ENCODE measurements at places on chromosomes 11 and 22.

- no peak for DNase-seq
Observed at GRCh38 chr11:82494988-82495432, 238.7 kb downstream of the FAM181B start.

DNA sequence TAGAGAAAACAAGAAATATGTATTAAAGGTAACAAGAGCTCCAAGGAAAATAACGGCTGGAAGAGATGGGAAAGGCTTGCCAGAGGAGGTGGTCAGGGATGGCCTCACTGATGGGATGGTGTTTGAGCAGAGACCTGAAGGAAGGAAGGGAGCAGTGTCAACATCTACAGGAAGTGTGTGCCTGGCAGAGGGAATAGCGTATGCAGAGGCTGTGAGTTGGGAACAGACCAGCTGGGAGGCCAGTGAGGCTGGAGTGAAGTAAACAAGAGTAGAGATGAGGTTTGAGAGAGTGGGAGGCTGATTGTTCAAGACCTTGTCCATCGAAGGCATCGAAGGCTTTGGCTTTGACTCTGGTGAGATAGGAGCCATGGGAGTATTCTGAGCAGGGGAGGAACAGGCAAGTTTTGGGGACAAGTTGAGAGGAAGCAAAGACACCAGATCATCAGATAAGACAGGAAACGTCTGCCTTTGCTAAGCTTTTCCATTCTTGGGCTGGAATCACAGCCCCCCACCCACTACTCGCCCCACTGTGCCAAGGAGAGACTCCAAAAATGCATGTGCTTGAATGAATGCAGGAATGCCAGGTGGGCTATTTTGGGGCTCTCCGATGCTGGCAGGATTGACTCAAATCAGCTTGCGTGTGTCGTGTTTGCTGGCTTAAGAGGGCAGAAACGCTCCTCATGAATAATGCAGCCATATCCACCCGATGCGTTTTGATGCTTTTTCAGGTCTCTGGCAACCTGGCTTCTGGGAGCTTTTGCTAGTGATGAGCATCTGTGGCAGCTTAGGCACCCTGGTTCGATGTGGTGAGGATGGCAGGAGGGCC is 7.2 kb downstream of the SGSM1 start:
- no peak for DNase-seq

GRCh38 chr11:91219535-91219934 is 996.7 kb upstream of the CHORDC1 start:
- no peak for DNase-seq

DNA sequence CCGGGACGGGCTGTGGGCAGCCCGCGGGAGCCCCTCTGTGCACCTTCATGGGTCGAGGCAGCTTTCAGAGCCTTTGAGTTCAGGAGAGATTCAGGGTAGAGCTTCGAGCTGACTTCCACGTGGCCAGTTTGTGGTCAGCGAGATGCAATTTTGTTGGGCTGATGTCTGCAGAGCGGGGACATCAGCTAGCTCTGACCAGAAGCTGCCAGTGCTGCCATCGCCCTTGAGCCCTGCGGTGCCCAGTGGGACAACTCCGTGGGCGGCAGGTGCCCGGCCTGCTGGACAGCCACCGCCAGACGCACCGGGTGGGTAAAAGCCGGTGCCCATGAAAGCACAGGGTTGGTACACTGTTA is 719 bp downstream of the TALDO1 start:
- no peak for DNase-seq

- DNase-seq: peak; percentile 66
Observed at GRCh38 chr11:117822074-117823033, 2.2 kb downstream of the FXYD2 start.

DNA sequence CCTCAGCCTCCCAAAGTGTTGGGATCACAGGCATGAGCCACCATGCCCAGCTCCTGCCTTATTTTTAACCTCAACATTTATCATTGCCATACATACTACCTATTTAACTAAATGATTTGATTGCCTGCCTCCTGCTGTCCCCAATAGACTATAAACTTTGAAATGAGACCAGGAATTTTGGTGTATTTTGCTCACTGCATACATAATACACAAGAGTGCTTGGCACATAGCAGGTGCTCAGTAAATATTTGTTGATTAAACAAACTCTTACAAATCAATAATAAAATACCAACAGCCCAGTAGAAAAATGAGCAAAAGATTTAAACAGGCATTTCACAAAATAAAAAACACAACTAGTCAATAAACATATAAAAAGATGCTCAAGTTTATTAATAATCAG is 49.5 kb upstream of the PHF21A start:
- no peak for DNase-seq

- DNase-seq: no peak
Observed at GRCh38 chr11:68661014-68661413, 23.3 kb upstream of the GAL start.

DNA sequence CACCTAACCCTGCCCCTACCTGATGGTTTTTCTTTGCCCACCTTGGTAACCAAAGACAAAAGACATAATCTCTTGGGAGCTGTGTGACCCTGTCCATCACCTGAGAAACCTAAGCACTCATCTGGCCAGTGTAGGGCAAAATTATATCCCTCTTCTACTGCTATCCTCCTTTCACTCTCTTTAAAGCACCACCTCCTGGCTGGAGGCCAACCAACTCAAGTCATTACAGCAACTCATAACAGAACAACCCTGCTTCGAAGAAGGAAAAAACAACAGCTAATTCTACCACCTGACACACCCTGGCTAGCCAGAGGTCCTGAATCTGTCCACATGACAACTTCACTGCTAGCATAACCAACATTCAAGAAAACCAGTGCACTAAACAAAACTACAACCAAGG is 45.5 kb downstream of the GAS2 start:
- DNase-seq: no peak

GRCh38 chr11:45237711-45238315 is 48.3 kb downstream of the SYT13 start:
- no peak for DNase-seq

GRCh38 chr11:111395749-111396148 is 16.7 kb upstream of the POU2AF1 start:
- no peak for DNase-seq

DNA sequence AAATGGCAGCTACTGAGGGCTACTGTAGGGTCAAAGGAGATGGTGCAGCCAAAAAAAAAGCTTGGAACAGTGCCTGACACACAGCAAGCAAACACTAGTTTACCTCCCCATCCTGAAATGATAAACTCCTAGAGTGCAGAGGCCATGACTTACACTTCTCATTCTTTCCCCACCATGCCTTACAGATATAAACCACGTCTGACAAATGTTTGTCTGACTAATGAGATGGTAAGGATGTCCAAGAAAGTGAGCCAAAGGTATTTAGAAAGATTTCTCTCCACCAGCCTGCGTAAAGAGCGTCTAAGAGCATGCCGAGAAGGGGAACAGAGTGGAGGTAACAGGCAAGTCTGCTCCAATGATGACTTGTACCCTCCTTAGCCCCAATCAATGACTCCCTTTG is 99.0 kb downstream of the LARGE1 start:
- no peak for DNase-seq

DNA sequence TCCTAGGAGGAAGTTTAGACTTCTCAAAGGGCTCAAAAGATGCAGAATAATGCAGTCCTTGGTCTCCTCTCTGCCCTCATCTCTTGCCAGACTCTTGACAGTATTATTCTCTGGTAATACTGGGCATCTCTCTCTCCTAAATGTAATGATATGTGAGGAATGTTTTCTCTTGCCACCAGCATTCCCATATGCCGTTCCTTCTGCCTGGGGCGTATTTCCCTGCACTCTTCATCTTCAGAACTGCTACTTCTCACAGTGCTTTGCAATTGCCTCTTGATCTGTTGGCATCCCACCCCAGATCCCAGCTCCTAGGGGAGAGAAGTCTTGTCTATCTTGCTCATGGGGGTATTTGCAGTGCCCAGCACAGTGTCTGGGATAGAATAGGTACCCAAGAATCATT is 107.4 kb downstream of the RASSF10 start:
- no peak for DNase-seq

DNA sequence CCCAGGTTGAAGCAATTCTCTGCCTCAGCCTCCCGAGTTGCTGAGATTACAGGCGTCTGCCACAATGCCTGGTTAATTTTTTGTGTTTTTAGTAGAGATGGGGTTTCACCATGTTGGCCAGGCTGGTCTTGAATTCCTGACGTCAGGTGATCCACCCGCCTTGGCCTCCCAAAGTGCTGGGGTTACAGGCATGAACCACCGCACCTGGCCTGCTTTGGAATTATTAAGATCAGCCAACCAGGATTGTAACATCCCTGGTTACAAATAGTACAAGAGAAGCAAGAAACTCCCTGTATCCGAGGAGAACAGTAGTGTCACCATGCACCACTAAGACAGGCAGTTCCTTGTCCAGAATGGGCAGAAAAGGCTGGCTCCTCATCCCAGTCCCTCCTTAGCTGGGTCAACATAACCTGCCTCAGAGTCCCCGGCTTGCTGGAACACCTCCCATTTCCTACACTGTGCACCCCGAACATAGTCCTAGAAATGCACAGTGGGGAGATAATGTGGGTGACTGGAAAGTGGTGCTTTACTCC is 77.2 kb upstream of the INCENP start:
- DNase-seq: no peak

- no peak for DNase-seq
Observed at GRCh38 chr22:24695561-24696511, 78.7 kb downstream of the PIWIL3 start.

DNA sequence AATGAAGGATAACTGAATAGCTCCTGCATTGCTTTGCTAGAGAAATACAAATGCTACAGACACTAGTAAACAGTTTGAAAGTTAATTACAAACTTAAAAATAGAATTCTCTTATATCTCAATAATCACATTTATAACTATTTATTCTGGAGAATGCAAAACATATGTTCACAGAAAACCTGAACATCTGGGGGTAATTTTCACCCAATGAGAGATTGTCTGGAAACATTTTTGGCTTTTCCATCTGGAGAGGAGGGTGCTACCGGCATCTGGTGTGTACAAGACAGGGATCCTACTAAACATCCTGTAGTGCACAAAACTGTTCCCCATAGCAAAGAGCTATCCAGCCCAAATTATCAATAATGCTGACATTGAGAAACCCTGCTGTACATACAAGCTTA is 378.4 kb upstream of the CHORDC1 start:
- DNase-seq: no peak

DNA sequence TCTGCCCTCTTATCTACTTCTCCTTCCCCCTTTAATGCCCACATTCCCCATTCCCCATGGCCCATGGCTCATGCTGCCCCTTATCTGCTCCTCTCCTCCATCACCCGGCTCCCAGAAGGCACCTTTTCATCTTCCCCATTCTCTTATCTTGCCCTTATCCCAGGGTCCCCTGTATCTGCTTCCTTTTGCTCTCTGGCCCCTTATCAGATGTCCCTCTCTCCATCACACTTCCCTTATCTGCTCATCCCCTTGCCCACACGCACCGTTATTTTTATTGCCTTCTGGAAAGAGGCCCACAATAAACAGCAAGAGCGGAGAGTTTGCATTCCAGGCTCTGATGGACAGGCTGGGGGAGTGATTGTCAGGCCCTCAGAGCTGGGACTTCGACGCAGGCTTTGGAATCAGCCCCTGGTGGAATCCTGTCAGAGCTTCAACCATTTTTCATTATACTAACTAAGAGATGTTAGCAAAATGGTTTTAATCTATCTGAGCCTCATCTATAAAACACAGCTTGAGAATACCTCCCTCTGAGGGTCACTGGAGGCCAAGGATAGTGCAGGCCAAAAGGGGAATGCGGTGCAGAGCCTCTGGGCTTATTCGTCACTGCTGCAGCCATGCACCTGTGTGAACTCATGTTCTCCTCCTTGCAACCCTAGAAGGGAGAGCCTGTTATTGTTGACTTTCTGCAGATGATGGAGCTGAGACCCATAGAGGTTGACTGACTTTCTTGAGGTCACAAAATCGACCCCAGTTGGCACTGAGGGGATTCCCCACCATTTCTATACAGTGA is 37.0 kb upstream of the LRRC55 start:
- DNase-seq: no peak

- DNase-seq: no peak
Observed at GRCh38 chr22:47168441-47168840, 406.0 kb downstream of the TBC1D22A start.

GRCh38 chr11:114272311-114272710 is 23.9 kb upstream of the NNMT start:
- DNase-seq: no peak

GRCh38 chr11:62402960-62403730 is 15.7 kb upstream of the SCGB1A1 start:
- no peak for DNase-seq

GRCh38 chr22:39349506-39349966 is 255 bp upstream of the SYNGR1 start:
- DNase-seq: peak; percentile 24

GRCh38 chr22:39907605-39908097 is 6.8 kb downstream of the GRAP2 start:
- DNase-seq: no peak

GRCh38 chr11:111797145-111797581 is 31.0 kb upstream of the PPP2R1B start:
- DNase-seq: no peak

DNA sequence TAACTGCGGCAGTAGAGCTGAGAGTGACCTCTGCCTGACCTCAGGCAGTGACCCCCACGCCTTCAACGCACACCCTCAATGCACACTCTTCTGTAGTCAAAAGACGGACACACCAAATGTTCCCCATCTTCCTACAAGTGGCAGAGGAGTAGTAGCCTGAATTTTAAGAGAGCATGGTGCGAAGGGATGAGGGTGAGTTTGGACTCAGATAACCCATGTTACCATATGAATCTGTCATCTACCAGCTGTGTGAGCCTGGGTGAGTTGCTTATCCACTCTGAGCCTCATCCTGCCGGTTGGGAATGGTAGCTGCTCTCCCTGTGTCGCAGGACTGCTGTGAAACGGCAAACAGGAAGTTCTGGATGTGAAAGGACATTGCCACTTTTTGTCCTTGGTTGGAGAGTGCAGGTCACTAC is 20.6 kb upstream of the ROBO3 start:
- no peak for DNase-seq

- DNase-seq: no peak
Observed at GRCh38 chr11:102319544-102319943, 2.3 kb downstream of the BIRC3 start.

DNA sequence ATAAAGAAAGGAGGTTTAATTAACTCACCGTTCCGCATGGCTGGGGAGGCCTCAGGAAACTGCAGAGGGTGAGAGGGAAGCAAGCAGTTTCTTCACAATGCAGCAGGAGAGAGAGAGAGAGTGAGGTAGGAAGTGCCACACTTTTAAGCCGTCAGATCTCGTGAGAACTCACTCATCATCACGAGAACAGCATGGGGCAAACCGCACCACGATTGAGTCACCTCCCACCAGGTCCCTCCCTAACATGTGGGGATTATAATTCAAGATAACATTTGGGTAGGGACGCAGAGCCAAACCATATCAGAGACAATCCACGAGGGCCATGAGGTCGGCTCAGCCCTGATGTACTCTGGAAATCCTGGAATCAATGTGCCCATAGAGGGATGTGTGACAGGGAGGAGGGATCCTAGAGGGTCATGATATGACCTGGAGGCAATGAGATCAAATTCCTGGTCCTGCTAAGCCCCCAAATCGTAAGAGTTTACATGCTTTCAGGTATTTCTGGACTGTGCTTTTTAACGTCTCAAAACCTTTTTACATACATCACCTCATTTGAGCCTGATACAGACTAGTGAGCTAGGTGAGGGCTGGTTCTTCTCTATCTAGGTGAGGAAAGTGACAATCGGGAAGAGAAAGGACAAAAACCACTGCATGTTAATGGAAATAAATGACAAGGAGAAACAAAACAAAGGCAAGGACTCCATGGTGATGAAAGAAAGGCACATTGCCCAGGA is 19.5 kb upstream of the RASSF10 start:
- DNase-seq: no peak
